Large intestine (tissue), 12 donors: ENCODE measurements at places on chromosomes 4 and X. TPM values are rescaled to one million over a fixed set of nuclear protein-coding genes. Genes with fewer than 3 reads are reported as not detected.

DNA sequence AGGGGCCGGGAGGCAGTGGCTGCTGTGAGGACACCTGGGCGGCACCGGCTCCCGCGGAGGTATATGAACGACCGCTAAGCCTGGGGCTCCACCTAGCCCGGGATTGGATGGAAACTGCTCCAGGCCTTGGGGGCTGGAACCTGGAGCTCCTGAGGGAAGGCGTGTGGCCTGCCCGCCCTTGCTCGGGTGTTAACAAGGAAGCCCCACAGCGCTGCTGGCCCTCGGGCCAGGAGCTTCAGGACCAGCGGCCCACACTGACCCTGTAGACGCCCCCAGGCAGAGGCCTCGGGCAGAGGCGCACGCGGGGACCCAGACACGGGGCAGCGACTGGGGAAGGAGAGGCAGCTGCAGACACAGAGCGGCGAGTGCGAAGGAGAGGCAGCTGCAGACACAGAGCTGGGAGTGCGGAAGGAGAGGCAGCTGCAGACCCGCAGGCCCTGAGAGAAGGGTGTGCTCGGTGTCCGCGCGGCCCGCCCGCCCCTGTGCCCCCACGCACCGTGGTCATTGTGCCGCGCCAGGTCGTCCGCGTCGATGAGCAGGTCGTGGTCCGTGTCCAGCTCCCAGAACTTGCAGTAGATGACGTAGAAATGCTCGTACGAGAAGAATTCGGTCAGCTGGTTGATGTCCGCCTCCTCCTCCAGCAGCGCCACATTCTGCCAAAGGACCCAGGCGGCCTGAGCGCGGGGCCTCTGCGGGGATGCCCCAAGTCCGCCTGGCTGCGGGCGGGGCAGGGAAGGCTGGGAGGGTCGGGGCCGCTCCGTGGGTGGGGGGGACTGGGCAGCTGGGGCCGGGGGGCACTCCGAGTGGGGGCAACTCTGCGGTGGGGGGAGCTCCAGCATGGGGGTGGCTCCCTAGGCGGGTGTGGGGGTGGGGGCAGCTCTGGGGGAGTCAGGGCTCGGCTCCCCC lies 26.7 kb upstream of the GTPBP6 start:
- DNase-seq, result no peak
- H3K27me3 ChIP-seq, result no peaks in the 10 kb centered on the region
- no peaks in the 10 kb centered on the region for H3K4me1 ChIP-seq
- H3K36me3 ChIP-seq, result peaks cover 7% of the 10 kb centered on the region

GRCh38 chr4:9808077-9808476 lies 26.6 kb downstream of the DRD5 start:
- no peak for DNase-seq
- H3K36me3 ChIP-seq, result peaks cover 2% of the 10 kb centered on the region
- no peak overlapping the region for H3K4me3 ChIP-seq
- H3K27ac ChIP-seq, result no peak overlapping the region
- H3K4me1 ChIP-seq, result no peaks in the 10 kb centered on the region

DNA sequence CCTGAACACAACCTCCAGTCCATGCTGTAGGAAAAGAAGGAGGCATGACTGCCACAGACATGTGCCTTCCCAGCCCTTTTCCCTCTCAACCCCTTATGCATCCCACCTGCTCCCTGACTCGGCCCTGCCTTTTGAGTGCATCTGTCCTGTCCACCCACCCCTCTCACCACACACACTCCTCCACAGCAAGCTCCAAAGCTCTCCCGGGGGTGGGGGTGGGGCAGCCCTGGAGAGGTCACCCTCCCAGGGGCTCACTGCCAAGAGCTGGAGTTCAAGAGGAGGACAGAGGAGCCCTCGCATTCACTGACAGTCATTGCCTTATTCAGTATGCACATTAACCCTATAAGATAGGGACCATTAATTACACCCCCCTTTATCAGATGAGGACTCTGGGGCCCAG lies 46.6 kb upstream of the MAMLD1 start:
- H3K27ac ChIP-seq, result no peak overlapping the region
- no peak overlapping the region for H3K4me3 ChIP-seq
- no peak for DNase-seq
- no peaks in the 10 kb centered on the region for H3K4me1 ChIP-seq
- no peaks in the 10 kb centered on the region for H3K27me3 ChIP-seq
- H3K36me3 ChIP-seq, result no peaks in the 10 kb centered on the region

- DNase-seq, result no peak
- no peaks in the 10 kb centered on the region for H3K4me1 ChIP-seq
- no peaks in the 10 kb centered on the region for H3K36me3 ChIP-seq
- H3K27ac ChIP-seq, result no peak overlapping the region
- no peaks in the 10 kb centered on the region for H3K27me3 ChIP-seq
Observed at GRCh38 chrX:84865113-84865512, 138.6 kb upstream of the APOOL start.

GRCh38 chr4:86569103-86569870 lies 24.8 kb upstream of the PTPN13 start:
- no peak for DNase-seq
- H3K27me3 ChIP-seq, result no peaks in the 10 kb centered on the region
- no peaks in the 10 kb centered on the region for H3K4me1 ChIP-seq
- no peaks in the 10 kb centered on the region for H3K36me3 ChIP-seq
- H3K27ac ChIP-seq, result no peak overlapping the region

DNA sequence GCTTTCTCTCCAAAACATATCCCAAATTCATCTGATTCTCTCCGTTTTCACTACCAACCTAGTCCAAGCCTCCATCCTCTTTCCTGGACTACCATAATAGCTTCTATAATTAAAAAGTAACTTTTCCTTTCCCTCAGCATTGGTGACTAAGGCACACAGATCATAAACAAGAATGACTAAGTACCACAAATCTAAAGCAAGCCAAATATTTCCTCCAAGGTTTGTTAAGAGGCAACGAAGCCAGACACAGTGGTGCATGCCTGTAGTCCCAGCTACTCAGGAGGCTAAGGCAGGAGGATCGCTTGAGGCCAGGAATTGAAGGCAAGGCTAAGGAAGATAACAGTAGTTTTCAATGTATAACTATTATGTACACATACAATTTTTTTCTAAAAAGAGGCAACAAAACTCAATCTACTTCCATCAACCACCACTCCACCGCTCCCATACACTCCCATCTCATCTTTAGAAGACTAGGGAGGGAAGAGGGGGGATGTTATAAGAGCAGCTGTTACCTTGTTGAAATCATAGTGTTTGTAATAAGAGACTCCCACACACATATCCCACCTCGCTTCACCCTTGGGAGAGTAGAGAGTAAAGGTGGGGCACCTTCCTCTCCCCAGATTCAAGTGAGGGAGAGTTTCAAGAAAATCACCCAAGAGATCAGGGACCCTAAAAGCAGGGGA lies 4.2 kb upstream of the JCHAIN start:
- no peak for DNase-seq
- no peak overlapping the region for H3K27ac ChIP-seq
- H3K27me3 ChIP-seq, result no peaks in the 10 kb centered on the region
- no peak overlapping the region for H3K4me3 ChIP-seq
- no peaks in the 10 kb centered on the region for H3K4me1 ChIP-seq
- H3K36me3 ChIP-seq, result no peaks in the 10 kb centered on the region

- H3K36me3 ChIP-seq, result no peaks in the 10 kb centered on the region
- H3K4me3 ChIP-seq, result no peak overlapping the region
- no peaks in the 10 kb centered on the region for H3K4me1 ChIP-seq
Observed at GRCh38 chr4:11604821-11605220, 176.1 kb upstream of the HS3ST1 start.

GRCh38 chrX:35699642-35700041 lies 98.5 kb upstream of the MAGEB16 start:
- H3K36me3 ChIP-seq, result no peaks in the 10 kb centered on the region
- no peak for DNase-seq
- H3K27me3 ChIP-seq, result no peaks in the 10 kb centered on the region
- H3K4me1 ChIP-seq, result no peaks in the 10 kb centered on the region
- no peak overlapping the region for H3K4me3 ChIP-seq

GRCh38 chrX:39559229-39559628 lies 538.5 kb downstream of the BCOR start:
- H3K27ac ChIP-seq, result no peak overlapping the region
- no peak for DNase-seq
- no peaks in the 10 kb centered on the region for H3K4me1 ChIP-seq
- no peak overlapping the region for H3K4me3 ChIP-seq
- H3K36me3 ChIP-seq, result no peaks in the 10 kb centered on the region

UGT2B15 gene
- 29.6 TPM for polyA plus RNA-seq

ARHGAP4 gene
- polyA plus RNA-seq, result 33.2 TPM

EGFL6 gene
- polyA plus RNA-seq, result 7.3 TPM
